ENCODE measurements at places on chromosomes 11 and 22.

DNA sequence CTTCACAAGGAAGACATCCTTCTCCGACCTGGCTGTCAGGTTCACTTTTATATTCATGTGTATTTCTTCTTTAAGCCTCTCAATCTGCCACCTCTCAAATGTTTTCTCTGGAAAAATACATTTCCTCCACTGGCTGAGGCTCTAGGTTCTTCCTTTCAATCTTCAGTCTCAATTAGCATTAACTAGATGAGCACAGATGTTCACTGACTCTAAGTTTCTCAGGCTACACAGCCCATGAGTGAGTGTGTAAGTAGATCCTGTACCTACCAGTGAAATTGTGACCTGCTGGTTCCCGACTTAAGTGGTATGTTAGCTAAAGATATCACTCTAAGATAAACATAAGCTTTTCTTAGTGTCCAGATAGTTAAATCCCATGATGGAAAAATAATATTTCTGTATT lies 206.9 kb downstream of the ADAMTS15 start:
- DNase-seq: no peak

GRCh38 chr11:57547854-57548377 lies 10.5 kb downstream of the SMTNL1 start:
- no peak for DNase-seq

- no peak for DNase-seq
Observed at GRCh38 chr22:43996170-43996980, 27.7 kb upstream of the PARVB start.

DNA sequence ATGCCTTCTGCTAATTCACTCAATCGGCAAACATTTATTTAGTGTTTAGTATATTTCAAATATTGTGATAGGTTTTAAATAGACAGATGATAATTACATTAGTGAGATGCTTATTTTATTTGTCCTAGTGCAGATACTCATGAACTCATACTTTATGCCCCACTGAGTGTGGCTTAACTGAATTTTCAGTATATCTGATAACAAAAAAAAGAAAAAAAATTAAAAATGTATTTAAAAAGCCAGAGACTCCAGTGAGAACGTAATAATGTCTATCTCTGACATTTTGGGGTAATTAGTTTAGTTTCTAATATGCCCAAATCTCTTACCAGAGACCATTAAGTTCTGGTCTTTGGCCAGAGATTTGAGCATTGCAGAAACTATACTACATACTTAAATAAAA lies 332.6 kb upstream of the CHORDC1 start:
- DNase-seq: no peak

GRCh38 chr11:75242722-75243600 lies 2.4 kb downstream of the TPBGL start:
- no peak for DNase-seq

- DNase-seq: no peak
Observed at GRCh38 chr11:19474954-19475721, 234.4 kb upstream of the E2F8 start.

GRCh38 chr11:35271031-35271430 lies 132.1 kb downstream of the CD44 start:
- no peak for DNase-seq

GRCh38 chr11:61042961-61043540 lies 59.2 kb upstream of the CD5 start:
- no peak for DNase-seq

Data from NCI-H460 (cell line).